ENCODE measurements at places on chromosomes 12 and 14.

DNA sequence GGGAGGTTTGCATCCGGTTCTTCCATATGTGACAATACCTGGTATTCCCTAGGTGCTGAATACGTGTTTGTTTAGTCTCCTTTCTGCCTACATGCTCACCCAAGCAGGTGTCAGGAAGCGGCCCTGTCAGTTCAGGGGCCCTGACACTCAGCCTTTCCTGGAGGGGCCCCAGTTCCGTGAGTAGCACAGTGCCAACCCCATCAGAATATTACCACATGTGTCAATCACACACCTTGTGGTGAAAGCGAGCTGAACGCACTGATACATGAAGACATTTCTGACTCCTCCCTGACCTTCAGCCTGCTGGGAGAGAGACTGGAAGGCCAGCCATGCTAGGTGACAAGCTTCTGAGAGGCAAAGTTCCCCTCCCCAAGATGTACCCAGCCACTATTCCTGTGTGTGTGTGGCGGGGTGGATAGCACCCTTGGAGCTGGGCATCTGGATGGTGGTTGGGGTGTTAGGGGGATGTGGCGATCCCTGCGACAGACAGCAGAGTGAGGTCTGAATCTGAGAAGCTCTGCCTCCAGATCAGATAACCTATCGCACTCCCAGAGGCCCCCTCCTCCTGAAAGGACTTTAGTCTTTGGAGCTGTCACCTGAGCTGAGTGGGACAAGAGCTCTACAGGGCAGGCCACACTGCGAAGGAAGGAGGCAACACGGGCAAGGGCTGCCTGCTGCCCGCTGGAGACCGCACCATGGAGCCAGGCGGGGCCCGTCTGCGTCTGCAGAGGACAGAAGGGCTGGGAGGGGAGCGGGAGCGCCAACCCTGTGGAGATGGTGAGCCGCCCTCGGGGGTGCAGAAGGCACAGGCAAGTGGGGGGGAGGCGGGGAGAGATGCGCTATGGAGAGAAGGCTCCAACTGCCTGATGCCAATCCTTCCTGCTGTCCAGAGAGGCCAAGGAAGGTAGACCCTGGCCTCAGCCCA is at the start of gene SOAT2:
Gene SOAT2 (plus strand): TSS at position 604 of the 925 bp plus-strand sequence. CDS start 92 bp downstream, at position 696.
- DNase-seq, result no peak

- no peak for DNase-seq
Measured at GRCh38 chr14:70585231-70585630, 15.2 kb downstream of the MED6 start.

- no peak for DNase-seq
Measured at GRCh38 chr12:9072481-9073038, 43.2 kb downstream of the A2M start.

DNA sequence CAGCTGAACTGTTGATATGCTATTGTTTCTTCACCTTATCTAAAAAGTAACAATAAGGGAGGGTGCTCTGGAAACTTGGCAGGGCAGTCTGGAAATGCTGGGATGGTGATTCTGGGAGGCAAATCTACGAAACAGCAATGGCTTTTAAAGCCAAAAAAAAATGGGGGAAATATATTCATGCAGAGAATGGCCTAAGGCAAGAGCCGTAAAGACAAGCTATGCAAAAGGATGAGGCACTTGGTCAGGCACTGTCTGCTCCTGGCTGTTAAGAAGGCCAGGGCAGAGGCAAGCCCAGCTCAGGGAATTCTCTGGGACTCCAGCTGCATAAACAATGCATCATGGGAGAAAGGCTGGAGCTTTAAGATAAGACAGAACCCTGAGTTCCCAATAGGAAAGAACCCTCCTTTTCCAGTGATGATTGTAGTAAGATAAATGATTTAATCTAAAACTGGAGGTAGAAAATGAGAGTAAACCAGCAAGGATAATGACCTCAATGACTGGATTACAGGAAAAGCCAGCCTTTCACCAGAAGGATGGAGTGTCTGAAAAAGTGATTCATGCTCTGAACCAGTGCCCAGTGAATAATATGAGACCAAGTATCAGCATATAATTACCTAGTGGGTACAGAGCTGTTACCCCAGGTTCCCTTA is 46.0 kb downstream of the ITPR2 start:
- peak; percentile 73 for DNase-seq

GRCh38 chr12:25083211-25083610 is 111.7 kb downstream of the DNAI7 start:
- peak; percentile 6 for DNase-seq

- no peak for DNase-seq
Measured at GRCh38 chr12:2690348-2691005, 104.3 kb upstream of the FKBP4 start.

DNA sequence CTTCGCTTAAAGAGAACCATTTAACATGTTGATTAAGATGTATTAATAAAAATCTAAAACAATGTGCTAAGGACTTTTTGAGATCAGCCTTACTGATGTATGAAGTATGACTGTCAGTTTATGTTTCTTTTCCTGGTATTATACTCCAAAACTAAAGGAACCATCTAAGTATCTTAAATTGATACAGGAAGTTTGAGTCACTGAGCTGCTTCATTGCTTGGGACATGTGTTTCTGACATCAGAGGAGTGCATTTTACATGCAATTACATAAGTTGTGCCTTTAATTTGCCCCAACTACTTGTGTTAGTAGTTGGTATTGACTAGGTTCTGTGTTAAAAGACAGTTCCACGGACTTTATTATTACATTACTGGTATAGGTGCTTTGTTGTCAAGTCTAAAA is 50.9 kb downstream of the PROX2 start:
- peak; percentile 51 for DNase-seq

GRCh38 chr12:106345746-106346145 is 11.8 kb upstream of the POLR3B start:
- DNase-seq, result peak; percentile 61

DNA sequence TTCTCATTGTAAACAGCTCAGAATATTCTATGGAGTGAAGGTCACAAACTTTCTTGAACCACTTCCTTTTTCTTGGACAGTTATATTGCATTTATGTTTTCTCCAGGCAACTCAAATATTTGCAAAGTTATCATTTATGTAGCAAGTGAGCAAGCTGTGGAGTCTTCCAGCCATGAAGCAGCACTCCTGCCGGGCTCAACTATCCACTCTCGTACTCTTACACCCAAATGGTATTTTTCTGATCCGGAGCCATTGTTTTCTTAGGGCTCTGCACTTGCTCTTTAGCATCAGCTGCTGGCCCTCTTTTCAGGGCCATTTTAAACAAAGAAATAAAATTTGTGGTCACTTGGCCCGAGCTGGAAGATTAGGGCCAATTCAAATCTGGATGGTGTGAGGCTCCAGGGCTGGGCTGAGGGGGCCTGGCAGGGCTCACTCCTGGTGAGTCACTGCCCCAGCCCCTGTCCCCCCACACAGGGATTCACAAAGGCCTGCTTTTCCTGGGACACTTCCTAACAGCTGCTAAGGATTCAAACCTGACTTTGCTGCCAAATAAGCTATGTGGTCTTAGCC is 19.7 kb downstream of the SYNE3 start:
- peak; percentile 39 for DNase-seq

- DNase-seq, result peak; percentile 34
Measured at GRCh38 chr12:68240975-68241374, 12.4 kb downstream of the IL22 start.

DNA sequence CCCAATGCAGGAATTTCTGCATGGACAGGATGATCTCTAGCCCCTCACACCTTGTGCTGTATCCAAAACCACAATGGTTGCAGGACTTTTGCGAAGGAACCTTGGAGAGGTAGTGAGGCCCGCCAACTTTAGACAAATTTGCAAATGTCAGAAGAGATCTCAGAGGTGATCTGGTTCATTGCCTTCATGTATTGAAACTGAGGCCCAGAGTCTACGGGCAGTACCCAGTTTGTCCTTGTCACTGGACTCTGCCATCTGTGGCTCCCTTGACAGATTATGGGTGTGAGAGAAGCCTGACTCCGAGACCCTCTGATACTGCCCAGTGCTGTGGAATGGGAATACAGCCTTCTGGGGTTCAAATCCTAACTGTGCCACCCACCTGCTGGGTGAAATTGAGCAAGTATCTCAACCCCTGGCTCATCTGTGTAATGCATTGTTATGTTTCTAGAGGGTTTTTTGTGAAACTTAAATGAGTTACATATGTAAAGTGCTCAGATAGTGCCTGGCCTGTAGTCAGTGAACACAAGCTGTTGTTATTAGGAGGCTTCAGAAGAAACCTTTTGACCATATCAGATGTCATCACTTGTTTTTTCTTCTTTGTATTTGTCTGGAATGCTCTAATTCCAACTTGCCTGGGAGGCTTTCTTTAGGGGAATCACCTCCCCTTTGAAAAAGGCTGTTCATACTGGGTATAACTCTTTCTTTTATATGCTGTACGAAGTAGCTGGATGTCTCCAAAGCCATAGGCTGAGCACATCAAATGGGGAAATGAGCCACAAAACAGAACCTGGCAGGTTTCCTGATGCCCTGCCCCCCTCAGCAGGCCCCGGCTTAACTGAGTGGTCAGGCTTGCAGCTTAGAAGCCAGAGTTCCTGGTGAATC is 71.4 kb upstream of the SRSF5 start:
- no peak for DNase-seq

DNA sequence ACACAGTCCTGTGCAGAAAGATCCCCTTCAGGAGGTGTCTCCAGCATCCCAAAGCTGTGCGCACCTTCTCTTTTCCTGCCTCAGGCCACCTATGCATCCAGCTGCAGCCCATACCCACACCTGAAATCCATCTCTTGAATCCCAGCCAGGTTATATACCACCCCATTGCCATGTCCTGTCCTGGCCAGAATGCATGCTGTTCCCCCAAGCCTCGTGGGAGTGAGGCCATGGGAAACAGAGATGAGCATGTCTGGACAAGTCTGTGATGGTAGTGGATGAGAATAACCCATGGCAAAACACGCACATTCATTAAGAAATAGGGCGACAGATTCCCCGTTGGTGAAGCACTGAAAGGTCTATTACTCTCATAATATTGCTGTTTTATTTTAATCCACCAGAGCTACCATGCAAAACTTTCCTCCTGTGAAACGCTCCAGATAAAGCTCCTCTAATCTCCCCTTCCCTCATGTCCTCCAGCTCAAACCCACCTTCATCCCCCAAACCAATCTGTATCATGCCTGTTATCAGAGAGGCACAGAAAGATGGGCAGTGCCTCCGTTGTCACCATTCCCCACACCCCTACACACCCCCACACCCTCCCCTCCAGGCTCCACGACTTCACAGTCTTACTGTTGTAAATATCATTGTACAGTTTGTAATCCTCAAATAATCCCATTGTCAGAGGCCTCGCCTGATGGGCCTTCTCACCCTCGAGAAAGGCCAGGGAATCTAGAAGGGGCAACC is 97.5 kb upstream of the FKBP4 start:
- no peak for DNase-seq

DNA sequence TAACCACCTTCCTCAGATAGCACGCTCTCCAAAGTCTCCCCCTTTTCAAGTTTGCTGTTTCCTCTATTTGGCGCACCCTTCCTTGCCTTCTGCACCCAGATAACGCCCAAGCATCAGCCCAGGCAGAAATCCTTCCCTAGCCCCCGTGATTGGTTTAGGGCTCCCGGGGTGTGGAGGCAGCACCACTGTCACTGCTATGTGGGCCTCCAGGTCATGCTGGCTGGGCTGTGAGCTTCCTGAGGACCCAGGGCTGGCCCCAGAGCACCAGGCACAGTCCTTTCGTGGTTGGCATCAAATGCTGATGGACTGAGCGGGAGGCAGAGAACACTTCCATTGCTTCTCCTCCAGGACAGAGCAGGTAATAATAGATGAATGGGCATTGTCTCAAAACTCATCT is 311.4 kb downstream of the BCL11B start:
- no peak for DNase-seq

DNA sequence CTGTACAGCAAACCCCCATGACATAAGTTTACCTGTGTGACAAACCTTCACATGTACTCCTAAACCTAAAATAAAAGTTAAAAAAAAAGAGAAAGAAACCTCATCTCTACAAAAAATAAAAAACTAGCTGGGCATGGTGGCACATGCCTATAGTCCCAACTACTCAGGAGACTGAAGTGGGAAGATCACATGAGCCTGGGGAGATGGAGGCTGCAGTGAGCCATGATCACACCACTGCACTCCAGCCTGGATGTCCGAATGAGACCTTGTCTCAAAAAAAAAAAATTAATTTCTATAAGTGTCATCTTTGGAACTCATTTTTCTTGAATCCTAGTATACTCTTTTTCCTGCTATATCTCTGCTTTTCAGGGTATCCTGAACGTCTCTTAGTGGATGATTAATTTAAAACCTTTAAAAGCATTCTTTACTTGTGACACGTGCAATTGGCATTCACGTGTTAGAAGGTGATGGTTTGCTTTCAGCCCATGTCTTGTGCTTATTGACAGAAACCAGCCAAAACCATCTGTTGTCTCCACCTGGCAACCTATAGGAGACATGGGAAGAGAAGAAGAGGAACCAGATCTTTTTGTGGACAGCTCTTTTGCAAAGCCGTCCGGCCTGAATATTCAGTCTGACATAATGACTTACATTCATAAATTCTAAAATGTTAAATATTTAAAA is 30.6 kb upstream of the PPFIBP1 start:
- peak; percentile 15 for DNase-seq

DNA sequence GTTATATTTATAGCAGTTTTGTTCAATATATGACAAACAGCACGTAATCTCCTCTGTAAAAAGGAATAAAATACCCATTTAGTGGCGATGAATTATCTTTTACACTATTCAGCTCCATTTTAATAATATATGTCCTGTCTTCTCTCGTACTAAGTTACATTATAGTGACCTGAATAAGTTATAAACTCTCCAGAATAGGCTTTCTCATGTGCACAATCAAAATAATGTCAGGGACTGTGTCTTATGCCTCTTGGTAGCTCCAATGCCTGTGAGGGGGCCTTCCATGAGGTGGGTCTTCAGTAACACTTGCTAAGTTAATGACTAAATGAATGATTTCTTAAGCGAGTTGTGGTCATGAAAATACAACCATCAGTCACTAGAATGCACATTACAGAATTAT is 150.9 kb downstream of the MDGA2 start:
- no peak for DNase-seq

- DNase-seq, result no peak
Measured at GRCh38 chr14:64830961-64831360, 48.7 kb downstream of the SPTB start.

DNA sequence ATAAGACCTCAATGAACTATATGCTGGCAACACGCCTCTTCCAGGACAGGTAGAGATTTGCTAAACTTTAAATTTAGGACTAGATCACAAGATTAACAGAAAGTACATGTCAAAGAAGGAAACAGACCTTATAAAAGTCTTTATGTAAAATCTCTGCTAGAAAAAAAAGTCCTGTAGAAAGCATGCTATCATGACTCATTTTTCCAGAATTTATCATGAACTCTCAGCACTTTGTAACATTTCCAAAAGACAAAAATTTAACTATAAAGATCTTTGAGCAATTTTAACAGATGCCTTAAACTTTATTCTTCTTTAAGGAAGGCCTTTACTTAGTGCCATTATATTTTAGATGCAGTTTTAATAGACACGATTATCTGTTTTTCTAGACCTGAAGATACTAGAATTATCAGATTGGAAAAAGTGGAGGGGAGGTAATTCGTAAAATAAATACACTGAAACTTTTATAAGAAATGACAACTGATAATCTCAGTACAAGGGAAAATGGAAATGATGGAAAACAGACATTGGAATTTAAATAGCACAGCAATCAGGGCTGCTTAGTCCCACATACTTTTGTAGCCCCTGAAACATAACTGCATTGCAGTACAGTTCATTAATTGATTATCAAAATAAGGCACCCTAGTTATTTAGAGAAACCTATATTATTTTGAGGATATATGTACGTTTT is 92.0 kb downstream of the TTLL5 start:
- peak; percentile 40 for DNase-seq

GRCh38 chr12:96047229-96048211 is 12.1 kb upstream of the LTA4H start:
- DNase-seq, result peak; percentile 70

- DNase-seq, result peak; percentile 93
Measured at GRCh38 chr12:117685110-117685926, 283.5 kb downstream of the KSR2 start.

- no peak for DNase-seq
Measured at GRCh38 chr12:100794441-100795173, at the start of gene ANO4. ANO4 (plus strand) TSS chr12:100794776; CDS start chr12:100901786, 107,010 bp downstream.
